ENCODE measurements at places on chromosomes 3 and 15.

GRCh38 chr3:154378311-154378710, 51.7 kb downstream of the GPR149 start:
- no peak for DNase-seq

- no peak for DNase-seq
Measured at GRCh38 chr3:87161417-87161816, 65.7 kb upstream of the CHMP2B start.

- DNase-seq: no peak
Measured at GRCh38 chr3:18124501-18124900, 300.6 kb downstream of the SATB1 start.

DNA sequence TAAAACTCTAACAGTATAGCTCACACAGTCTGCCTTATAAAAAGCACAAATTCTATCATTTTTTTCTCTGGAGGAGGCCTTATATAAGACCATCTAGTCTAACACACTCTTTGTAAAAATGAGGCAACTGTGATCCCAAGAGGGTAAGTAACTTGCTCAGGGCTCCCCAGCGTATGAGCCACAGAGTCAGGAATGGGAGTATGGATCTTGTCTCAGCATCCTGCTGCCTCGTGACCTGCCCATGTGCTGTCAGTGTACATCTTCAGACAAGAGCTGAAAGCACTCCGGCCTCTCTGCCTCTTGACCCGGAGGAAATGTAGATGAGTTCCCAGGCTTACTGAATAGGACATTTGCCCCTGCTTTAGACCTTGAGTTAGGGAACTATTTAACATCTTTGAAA, 28.4 kb upstream of the MEF2A start:
- DNase-seq: no peak

DNA sequence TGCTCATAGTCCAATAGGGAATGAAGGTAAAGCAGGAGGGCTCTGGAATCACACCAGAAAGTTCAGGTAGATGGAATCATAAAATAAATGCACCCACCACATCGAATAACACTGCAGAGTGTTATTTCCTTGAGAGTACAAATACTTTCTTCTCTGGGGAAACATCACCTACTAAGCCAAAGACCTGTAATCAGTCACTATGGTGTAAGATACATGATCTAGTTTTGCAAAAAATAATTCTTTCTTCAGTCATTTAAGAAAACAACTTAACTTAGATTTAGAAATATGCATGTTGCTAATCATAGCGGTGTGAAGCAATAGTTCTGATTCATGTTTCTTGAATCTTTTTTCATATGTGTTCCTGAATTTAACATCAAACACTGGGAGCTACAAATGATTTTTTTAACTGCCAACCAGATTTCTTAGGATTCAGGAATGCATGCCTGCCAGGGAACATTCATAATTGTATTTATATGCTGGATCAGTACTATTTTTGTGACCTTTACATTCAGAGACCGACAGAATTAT, 40.2 kb upstream of the MEIS2 start:
- no peak for DNase-seq

GRCh38 chr3:50267280-50267913, 1.6 kb upstream of the SEMA3B start:
- DNase-seq: no peak

DNA sequence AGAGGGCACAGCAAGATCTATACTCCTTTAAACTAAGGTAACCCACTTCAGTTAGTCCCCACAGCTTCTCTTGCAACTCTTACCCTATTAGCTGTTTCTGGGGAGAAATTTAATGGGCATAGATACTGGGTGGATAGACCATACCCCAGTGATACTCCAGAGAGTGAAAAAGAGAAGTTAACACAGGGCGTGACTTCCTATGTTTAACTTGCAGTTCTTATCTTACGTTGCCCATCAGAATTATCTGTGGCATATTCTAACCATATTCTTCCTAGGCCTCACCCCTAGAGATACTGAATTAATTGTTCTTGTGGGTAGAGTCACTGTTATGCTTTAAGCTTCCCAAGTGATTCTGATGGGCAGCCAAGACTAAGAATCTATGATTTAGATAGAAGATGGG, 485.4 kb upstream of the TPRG1 start:
- no peak for DNase-seq

Measured in activated T-helper 1 cell treated with Interleukin-2 at 50 U/mL for 16 hours (primary cell).